ENCODE measurements at places on chromosomes 16 and 17.

- DNase-seq = no peak
These were observed 14.4 kb downstream of the METTL9 start for GRCh38 chr16:21613781-21614180.

- no peak for DNase-seq
These were observed 197.6 kb downstream of the AATF start for GRCh38 chr17:37146086-37147064.

DNA sequence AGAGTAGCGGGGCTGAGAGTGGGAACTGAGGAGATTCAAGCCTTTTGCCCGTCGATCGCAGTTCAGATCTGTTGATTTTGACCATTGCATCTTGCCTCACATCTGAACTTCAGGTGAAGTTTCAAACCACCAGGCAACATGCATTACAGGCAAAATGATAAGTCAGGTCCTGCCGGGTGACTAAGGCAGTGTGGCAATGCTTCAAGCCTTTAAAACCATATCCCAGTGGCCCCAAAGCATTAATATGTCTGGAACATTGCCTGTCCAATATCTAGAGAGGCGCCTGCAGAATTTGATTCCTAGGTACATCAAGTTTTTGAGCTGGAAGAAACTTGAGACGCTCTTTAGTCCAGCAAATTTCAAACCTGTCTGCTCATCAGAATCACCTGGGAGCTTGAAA is 502.8 kb downstream of the MAF start:
- no peak for DNase-seq

DNA sequence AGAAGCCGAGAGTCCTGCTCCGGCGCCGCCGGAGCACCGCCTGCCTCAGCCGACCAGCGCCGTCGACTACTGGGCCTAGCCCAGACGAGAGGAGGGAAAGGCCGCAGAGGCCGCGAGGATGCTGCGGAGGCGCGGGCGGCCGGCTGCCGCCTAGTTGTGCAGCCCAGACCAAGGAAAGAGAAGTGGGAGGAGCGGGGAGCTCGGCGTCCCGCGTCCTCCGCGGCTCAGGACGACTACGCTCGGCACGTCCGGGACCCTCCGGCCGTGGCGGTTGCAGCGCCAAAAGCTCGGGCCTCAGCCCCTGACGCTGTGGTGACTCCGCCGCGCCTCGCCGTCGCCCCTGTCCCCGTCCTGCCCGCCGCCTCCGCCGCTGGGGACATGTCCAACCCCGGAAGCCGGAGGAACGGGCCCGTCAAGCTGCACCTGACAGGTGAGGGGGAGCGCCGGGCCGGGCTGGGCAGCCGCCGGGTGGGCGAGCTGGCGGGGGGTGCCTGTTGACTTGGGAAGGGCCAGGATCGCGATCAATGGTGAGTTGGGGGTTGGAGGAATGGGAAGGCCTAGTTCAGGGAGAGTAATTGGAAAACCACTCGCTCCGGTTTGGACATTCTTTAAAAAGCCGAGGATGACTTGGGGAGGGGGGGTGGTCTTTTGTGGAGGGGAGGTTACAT is 37.7 kb downstream of the RNF135 start:
- DNase-seq = no peak

- no peak for DNase-seq
These were observed 5.1 kb downstream of the KRT13 start for GRCh38 chr17:41500131-41500911.

- DNase-seq = no peak
These were observed 528 bp downstream of the HAGHL start for GRCh38 chr16:727291-727977.

DNA sequence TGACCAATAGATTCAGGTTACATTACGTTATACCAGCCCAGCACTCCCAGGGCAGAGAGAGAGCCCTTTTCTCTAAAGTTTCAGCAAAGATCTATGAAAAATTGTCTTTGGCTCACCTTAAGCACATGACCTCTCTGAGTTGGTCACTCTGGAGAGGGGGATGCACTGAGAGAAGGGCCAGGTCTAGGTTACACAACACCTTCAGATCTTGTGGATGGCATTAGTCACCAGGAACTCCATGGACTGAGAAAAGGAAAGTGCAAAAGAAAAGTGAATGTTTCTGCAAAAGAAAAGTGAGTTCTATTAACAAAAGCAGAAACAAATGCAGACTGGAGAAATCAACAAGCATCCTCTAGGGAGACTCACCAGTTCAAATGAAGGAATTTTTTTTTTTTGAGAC is 253.3 kb upstream of the SALL1 start:
- DNase-seq = no peak

DNA sequence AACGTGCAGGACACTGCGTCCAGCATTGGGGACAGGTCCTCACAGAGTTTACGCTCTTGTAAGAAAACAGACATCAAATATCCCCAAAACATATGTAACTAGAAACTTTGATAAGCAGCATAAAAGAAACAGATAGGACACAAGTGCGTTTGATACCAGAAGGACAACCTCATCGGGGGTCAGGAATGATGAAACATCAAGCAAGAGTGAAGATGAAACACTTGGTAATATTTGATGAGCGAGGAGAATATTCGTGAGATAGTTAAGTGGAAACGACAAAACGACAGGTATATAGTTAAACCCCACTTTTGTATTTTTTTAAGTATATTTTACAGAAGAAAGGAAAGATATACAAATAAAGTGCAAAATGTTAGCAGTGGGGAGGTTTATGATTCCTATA is 55.9 kb downstream of the NXN start:
- no peak for DNase-seq

DNA sequence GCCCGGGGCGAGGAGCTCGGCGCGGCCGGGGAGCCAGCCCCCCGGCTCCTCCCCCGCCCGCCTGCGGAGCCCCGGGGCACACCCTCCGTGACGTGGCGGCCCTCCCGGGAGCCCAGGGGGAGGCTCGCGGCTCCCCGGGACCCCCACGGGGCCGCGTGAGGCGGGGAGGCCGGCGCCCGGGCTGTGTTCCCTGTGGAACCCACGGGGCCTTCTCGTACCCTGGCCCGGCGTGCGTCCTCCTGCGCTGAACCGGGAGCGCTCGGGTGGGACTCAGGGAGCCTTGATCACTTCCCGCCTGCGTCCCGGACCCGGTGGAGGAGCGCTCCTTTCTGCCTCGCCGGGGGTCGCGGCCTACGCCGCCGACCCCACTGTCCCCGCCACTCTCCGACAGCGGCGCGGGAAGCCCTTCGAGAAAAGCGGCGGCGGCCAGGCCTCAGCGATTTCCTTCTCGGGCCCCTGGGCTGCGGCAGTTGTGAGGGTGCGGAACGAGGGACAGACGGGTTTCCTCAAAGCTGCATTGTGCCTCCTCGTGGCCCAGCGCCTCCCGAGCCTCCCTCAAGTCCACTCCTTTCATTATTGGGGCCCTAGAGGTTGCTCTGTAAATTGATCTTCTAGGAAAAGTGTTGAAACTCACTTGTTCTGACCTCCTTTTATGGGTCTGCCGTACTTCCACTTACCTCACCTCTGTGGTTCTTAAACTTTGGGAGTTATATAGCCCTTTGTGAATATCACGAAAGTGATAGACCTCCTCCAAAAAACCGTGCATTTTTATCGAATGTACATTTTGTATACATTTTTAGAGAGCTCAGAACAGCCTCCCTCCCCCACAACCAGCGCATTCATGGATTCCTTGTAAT is 597 bp downstream of the LIG3 start:
- no peak for DNase-seq

- no peak for DNase-seq
These were observed 10.2 kb downstream of the NARF start for GRCh38 chr17:82468692-82469091.

DNA sequence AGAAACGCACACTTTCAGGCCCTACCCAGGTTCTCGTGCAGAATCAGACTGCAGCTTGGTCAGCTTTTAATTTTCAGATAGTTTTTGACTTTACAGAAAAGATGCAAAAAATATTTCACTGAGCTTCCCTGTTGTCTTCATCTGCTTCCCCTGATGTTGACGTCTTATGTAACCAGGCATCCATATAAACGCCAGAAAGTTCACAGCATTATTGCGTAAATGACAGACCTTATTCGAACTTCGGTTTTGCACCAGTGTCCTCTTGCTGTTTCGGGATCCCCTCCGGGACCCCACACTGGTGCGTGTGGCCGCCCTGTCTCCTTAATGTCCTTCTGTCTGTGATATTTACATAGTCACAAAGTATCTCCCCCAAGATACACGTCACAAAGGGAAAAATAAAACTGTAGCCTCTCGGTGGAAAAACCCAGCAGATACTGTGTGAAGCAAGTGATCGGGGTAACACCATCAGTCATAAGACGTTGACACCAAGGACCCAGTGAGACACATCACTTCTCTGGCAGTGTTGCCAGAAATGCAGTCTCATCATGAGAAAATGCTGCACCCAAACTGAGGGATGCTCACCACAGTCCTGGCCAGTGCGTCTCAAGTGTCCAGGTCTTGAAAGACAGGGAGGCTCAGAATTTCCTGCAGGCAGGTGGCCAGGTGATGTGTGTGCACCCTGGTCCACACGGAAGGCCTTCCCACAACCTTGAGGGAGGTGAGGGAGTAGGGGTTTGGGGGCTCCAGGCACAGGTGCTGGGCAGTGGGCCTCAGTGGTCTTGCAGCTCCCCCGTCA is 4.3 kb downstream of the BANP start:
- no peak for DNase-seq

GRCh38 chr16:50808929-50809538 is 67.1 kb downstream of the CYLD start:
- no peak for DNase-seq

GRCh38 chr17:41869426-41869825 is 4.2 kb upstream of the KLHL11 start:
- no peak for DNase-seq

GRCh38 chr16:17018585-17018939 is 452.2 kb downstream of the XYLT1 start:
- no peak for DNase-seq

DNA sequence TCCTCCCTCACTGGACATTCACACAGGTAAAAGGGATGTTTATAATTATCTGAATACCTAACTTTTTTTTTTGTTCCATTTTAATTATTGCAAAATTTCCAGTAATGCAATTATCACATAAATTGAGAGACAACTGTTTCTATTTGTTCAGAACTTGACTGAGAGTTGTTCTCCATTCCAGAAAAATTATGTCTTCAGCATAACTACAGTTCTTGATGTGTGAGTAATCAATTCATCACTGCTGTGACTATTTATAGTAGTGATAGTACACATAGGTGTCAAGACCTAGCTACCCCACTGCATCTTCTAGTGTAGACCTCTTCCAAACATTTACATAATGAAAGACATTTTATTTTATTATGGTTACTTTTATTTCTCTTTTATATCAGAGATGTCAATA is 5.8 kb upstream of the TNRC6A start:
- no peak for DNase-seq

DNA sequence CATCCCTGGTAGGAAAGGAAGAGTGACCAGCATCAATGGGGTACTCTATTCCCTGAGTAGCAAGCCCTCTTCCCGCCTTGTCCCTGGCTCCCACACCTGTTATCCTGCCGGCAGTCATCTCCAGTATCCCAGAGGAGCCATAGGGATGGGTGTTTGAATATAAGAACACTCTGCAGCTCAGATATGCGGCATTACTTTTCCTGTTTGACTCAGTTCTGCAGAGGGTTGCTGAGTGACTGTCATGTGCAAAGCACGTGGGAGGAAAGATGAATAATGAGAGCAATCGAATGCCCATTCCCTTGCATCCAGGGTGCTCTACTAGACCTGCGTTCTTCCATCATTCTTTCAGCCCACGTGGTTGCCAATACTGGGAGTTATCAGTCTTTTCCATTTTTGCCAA is 115.1 kb downstream of the PRKCB start:
- DNase-seq = no peak

- no peak for DNase-seq
These were observed 716 bp downstream of the TK1 start for GRCh38 chr17:78185981-78186691.

DNA sequence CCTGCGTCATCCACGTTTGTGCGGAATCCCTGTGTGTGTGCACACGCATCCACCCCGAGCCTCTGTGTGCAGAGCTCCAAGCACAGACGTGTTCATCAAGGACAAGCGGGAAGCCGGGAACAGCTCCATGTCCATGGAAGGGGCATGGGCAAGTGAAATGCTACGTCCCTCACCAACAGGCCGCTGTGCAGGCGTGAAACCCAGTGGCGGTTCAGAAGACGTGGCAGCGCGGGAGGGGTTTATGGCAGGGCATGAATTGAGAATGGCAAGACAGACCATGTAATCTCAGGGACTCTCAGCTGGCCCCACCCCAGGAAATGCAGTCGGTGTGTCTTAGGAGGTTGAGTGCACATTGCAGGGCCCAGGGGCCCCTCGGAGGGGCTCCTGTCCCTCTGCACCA is 52.7 kb downstream of the TBC1D16 start:
- DNase-seq = no peak

DNA sequence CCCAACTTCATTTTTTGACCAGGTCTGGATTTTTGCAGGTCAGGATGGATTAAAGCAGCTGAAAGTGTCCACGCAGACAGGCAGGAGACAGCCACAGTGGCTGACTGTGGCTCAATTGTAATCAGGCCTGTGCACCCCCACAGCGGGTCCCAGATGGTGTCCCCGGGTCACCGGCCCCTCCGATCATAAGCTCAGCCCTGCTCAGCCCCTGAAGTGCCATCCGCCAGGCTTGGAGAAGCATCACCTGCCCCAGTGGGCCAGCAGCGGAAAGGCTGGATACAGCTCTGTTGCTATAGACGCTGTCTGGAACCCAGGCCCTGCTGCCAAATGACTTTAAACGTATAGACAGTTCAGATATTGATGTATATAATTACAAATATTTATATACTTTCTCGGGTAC is 60.6 kb downstream of the RPH3AL start:
- DNase-seq = no peak

DNA sequence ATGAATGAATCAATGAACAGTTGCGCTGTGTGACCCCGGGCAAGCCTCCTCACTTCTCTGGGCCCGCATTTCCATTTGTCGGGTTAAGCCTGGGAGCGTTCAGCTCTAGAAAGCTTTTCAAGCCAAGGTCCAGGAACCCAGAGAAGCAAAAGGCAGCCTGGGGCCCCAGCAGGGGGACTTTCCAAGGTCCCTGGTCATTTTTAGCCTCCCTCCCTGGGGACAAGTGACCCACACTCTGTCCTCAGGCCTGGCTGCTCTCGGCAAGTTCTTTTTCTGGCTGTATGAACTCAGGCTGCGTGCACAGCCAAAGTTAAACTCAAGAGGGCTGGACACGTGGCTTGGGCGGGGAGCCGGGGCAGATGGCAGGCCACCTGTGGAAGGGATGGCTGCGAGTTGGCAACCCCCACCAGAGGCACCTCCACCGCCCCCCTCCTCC is 41.4 kb upstream of the CIBAR2 start:
- no peak for DNase-seq

DNA sequence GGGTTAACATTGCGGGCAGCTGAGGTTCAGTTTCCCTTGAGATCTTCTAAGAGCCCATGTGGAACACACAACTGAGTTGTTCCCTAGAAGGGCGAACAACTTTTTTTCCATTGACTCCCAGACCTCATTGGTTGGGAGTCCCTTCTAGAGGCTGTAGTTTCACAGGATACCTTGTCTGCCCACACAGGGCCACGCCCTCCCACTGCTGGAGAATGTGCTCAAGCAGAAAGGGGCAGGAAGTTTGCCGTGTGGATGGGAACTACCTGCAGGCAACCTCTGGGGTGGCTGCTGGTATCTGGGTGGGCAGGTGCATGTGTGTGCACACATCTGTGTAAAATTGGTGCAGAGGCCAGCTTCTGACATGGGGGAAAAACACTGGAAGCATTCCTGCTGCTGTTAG is 178.8 kb upstream of the PSMD7 start:
- DNase-seq = no peak

Measured in NCI-H1417 treated with DMSO at 0.1 percent for 48 hours (cell line).